ENCODE measurements at places on chromosomes 4 and X.

DNA sequence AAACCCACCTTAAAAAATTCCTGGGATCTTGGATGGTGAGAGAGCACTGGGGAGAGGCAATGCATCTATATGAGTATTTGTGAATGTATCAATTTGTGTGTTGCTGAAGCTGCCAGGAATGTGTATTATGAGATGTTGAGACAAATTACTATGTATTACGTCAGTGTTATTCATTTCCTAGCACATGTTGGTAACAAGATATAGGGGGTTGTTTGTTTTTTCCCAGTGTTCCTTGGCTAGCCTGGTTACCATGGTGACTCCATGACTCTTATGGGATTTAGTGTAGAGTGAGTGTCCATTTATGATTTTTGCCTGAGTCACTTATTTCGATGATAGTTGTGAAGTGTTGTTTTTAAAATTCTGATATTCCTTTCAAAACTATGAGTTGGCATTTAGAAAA, 65.6 kb downstream of the RAB40A start:
- no peak for DNase-seq

GRCh38 chr4:22504922-22505321, 10.9 kb downstream of the ADGRA3 start:
- no peak for DNase-seq

GRCh38 chr4:47715716-47716416, 122.0 kb downstream of the CORIN start:
- no peak for DNase-seq

DNA sequence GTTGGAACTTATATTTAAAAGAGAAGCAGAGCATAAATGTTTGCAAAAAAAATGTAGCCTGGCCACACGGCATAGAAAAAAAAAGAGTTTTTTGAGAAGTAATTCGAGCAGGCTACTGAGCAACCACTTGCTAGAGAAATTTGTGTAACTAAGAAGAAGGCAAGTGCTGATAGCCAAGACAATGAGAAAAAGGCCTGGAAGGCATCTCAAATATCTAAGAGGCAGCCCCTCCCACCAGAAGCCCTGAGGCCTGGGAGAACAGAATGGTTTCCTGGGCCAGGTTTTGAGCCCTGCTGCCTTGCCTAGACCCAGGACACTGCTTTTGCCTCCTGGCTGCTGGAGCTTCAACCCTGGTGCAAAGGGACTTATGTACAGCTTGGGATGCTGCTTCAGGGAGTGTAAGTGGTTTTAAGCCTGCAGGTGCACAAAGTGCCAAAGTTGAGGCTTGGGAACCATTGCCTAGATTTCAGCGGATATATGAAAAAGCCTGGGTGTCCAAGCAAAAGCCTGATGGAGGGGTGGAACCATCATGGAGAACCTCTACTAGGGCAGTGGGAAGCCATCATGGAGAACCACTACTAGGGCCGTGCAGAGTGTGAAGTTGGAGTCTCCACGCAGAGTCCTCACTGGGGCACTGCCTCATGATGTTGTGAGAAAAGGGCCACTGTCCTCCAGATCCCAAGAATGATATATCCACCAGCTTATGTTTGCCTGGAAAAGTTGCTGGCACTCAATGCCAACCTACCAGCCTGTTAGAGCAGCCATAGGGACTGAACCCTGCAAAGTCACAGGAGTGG, 9.7 kb downstream of the TECRL start:
- DNase-seq: no peak

DNA sequence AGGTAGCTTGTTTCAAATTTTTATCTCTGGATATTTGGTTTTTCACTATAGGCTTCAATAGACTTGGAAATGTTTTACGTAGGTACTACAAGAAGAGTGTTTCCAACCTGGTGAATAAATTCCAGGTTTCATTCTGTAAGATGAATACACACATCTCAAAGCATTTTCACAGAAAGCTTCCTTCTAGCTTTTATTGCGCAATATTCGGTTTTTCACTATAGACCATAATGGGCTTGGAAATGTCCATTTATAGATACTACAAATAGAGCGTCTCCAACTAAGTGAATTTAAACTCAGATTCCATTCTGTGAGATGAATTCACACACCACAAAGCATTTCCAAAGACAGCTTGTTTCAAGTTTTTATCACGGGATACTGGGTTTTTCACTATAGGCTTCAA, 857.7 kb upstream of the HS3ST1 start:
- DNase-seq: no peak

DNA sequence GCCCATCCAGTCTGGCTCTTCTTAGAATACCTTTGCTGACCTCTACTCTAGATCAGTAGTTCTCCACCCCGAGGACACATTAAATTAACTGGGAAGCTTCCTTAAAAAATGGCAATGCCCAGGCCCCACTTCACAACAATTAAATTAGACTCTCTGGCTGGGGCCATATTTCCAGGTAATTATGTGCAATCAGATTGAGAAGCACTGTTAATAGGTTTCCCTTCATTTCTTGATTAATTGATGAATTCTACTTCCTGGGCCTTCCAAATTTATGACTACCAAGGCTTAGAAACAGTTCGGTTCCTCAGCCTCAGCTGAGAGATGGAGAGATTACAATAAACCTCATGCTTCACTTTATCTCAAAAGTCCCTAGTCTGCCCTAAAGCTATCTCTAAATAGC, 71.7 kb upstream of the LIMCH1 start:
- no peak for DNase-seq

DNA sequence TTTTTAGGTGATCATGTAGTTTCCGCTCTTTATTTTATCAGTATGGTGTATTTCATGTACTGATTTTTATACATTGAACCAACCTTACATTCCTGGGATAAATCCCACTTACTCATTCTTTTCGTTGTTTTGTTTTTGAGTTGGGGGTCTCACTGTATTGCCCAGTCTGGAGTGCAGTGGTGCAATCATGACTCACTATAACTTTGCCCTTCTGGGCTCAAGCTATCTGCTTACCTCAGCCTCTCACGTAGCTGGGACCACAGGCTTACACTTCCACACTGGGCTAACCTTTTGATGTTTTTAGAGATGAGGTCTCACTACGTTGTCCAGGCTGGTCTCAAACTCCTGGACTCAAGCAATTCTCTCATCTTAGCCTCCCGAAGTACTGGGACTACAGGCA, 19.5 kb upstream of the STARD8 start:
- DNase-seq: no peak

- DNase-seq: no peak
Measured at GRCh38 chr4:174494146-174494545, 28.1 kb downstream of the HPGD start.

DNA sequence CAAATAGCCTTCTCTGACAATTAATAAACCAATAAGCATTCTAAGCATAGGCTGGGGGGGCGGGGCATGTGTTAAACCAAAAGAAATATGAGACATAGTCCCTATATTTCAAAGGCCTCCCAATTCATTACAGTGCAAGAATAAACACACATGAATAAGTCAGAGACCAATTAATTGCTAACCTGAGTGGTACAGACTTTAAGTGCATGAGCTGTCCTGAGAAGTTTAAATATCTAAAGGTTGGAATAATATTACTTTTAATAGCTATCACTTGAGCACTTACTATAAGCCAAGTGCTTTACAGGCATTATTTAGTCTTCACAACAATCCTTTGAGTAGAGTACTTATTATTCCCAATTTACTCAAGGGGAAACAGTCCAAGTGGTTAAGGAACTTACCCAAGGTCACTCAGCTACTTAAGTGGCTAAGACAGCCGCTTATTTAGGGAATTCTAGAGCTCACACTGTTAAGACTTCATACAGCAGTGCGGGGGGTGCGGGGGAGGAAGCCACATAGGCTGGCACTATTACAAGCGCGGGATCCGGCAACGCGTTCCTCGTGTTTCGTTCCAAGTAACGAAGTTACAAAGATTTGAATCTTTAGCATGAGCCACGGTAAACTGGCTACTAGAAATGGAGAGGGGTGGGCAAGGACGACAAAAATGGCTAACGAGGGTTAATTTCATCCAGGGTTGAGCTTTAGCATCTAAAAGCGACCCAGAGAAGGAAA, 1.4 kb downstream of the THOC2 start:
- DNase-seq: peak; percentile 9

- no peak for DNase-seq
Measured at GRCh38 chr4:1226598-1226997, 22.3 kb downstream of the CTBP1 start.

- DNase-seq: peak; percentile 78
Measured at GRCh38 chr4:122576261-122577188, 44.3 kb downstream of the IL21 start.

GRCh38 chr4:77006753-77007353, 57.3 kb downstream of the SEPTIN11 start:
- DNase-seq: no peak

DNA sequence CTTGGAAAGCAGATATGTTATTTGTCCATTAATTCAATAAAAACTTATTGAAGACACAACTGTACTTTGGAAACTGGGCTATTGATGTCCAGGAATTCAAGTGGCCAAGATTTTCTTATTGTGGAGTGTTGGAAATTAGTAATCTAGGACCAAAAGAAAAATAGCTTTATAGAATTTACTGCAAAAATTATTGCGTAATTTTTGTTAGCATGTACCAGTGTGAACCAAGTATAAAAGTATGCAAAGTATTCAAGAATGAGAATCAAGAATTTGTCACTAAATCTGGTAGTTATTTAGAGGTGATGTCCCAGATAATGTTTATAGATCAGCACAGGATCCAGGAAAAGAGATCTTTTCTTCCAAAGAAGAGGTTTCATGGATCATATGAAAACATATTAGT, 468.9 kb upstream of the CTSO start:
- no peak for DNase-seq

DNA sequence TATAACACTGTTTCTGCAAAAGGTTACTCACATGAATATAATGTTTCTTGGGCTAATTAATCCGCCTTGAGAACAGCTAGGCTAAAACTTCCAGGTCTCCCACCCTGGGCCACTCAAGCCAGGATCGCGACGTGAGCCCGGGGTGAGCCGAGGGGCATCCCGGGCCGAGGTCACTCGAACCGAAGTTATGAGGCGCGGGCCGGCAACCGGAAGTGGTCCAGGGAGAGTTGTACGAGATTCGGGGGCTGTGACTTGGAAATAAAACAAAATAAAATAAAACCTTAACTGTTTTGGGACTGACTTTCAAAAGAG, 317 bp downstream of the CMC4 start:
- DNase-seq: no peak

- no peak for DNase-seq
Measured at GRCh38 chrX:2466876-2467656, 33.7 kb downstream of the DHRSX start.

DNA sequence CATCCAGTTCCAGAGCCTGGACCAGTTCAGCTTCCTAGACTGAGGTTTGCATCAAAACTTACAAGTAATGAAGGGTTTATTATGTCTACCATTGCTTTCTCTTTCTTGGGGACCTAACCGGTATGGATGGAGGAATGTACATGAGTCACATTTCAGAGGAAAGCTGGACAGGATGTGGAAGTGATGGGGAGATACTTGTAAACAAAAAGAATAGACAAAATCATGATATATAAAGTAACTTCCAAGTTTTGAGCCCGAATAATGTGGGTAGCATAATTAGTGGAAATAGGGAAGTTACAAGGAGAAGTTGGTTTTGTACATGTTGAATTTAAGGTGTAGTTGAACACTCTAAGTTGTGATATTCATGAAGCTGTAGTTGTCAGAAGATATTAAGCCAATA, 15.0 kb downstream of the FNIP2 start:
- DNase-seq: no peak

DNA sequence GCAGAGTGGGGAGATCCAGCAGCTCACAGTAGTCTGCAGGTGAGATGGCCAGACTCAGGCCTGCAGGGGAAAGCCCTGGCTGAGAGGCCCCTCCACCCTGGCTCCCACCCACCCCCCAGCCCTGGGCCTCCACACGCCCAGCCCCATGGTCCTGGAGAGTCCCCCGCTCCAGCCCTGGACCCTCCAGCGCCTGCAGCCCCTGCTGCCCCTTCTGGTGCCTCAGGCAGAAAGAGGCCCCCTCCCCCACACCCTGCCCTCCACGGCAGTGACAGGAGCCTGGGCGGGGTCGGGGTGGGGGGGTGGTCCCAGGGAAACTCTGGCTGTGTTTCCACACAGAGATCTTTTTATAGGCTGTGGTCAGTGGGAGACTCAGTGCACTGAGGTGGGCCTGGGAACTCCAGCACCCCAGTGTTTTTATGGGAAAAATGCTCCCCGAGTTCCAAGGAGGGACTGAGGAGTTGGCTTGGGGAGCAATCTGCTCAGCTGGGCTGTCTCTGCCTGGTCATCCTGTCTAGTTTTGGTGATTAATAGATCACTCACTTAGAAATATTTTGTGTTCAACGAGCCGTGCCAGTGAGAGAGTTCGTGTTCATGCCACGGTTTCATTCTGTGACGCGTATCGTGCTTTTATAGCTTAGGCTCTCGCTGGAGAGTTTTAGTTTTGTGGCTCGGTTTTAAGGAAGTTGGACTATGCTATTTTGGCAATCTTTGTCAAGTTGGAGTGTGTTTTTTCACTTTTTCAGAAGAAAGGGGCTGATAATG, 53.1 kb upstream of the HGFAC start:
- no peak for DNase-seq

DNA sequence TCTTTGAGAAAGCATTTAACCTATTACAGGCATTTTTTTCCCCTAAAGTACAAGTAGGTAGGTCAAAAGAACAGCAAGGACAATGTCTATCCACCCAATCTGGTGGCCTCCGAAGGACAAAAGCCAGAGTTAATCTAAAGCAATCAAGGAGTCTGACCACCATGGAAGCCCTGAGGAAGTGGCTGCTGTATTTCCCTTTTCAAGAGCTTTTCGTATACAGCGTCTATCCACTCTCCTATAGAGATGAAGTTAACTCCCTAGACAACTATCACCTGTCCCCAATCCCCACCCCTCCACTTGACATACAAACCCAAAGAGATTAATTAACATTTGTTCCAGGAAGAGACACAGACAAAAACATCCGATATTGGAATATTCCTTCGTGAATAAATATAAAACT, 85.5 kb downstream of the SNCA start:
- DNase-seq: no peak

DNA sequence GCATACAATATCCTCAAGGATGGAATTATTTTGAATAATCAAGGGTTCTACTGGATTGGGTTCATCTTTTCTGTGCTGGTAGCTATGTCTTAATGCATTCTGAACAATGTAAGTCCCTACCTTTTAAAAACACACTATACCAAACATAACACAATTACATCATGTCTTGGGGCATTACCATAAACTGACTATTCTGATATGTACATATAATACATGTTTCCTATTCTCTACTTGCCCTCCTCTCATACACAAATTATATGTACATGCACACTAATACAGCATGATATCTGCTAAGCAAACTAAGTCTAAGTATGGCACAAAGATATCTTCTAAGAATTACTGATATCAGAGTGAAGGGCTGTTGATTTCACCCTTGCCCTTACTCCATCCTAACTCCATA, 147.1 kb downstream of the PRDM5 start:
- no peak for DNase-seq

- peak; percentile 69 for DNase-seq
Measured at GRCh38 chrX:30900227-30900626, 11.2 kb upstream of the TAB3 start.

- DNase-seq: no peak
Measured at GRCh38 chrX:148443216-148443615, 57.2 kb upstream of the AFF2 start.

DNA sequence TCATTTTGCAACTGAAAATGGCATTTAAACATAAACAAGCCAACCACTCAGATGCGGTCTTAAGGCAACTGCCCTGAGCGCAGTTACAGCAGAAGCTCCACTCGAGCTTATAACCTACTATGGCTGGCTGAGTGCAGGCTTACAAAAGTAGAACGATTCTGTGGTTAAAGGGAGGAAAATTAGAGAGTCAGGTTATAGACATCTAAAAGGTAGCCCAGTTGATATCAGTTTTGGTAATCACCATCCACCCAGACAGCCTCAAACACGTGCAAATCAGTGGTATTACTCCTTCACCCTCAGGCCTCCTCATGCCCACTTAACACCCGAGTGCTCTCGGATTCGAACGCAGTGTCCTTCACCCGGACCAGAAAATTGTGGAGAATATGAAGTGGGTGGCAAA, 3.1 kb downstream of the LEF1 start:
- DNase-seq: no peak

Measured in activated CD4-positive, alpha-beta T cell treated with anti-CD3 and anti-CD28 coated beads, Interleukin-2, Interleukin-4, amounts not matched to agents 100 ng/mL and 50 ng/mL, durations not matched to agents 16 hours and 8 hours (primary cell).